ENCODE measurements at places on chromosomes 2 and 18.

- no peak for DNase-seq
Measured at GRCh38 chr2:95206096-95206495, 1.2 kb upstream of the ZNF892 start.

GRCh38 chr2:172131713-172132555 is 29.2 kb upstream of the DLX2 start:
- no peak for DNase-seq

DNA sequence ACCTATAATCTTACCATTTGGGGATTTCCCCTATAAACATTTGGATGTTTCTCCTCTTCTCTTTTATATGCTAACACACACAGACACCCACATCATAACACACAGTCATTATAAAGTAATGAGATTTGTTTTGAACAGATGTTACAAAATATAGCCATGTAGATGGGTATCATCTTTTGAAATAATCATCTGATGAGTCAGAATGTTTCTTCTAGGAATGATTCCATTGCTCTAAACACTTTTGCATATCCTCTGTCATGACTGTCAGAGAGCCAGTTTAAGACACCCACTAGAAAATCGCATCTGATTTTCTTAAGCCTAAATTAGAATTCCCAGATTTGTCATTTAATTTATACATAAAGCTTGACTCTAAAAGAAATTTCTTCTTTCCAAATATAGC is 442.6 kb downstream of the CMPK2 start:
- no peak for DNase-seq

DNA sequence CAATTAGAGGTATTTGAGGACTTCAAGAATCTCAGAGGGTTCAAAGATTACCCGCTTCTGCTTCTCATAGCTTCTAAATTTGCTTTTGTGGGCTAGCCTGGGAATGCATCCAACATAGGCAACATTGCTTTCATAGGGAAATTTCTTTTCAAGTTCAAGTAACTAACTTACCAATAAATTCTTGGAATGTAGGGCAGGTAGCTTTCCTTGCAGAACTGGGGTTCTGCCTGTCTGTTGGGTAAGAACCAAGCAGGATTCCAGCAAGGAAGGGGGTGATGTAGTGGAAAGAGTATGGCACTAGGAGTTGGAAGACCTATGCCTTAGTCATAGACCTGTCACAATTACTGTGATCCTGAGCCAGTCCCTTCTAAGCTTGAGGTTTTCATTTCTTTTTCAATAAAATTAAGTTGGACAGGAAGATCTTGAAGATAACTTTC is 164.1 kb downstream of the FHOD3 start:
- DNase-seq, result no peak

GRCh38 chr2:108776475-108776874 is 10.1 kb upstream of the CCDC138 start:
- DNase-seq, result no peak

- no peak for DNase-seq
Measured at GRCh38 chr18:27778441-27778840, 398.5 kb downstream of the CDH2 start.
